Chondrocyte (in vitro differentiated cells): ENCODE measurements at places on chromosomes 11 and 22.

- no peak for DNase-seq
Observed at GRCh38 chr22:29733362-29734201, 13.8 kb downstream of the CABP7 start.

GRCh38 chr11:20444535-20444934 is 57.0 kb downstream of the PRMT3 start:
- no peak for DNase-seq

DNA sequence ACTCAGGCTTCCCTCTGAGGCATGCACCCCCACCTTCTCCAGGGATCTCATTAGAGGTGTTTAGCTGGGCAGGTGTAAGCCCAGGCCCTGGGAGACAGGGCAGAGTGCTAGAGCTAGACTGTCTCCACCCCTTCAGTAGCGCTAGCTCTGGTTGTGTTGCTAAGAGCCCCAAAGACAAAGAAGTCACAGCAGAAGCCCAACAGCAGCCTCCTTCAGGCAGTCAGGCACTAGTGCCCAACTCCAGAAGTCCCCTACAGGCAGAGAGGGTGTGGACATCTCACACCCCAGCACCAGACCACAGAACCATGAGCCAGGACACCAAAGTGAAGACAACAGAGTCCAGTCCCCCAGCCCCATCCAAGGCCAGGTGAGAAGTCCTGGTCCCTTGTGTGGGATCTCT is at the start of gene CNGA4:
Gene CNGA4 (plus strand): TSS at position 188 of the 400 bp plus-strand sequence. CDS start 118 bp downstream, at position 306.
- DNase-seq: no peak

- DNase-seq: no peak
Observed at GRCh38 chr11:110757066-110757465, 44.8 kb upstream of the ARHGAP20 start.

GRCh38 chr22:20904008-20904979 is 12.9 kb upstream of the CRKL start:
- DNase-seq: no peak

GRCh38 chr22:36790648-36791047 is 14.7 kb upstream of the IFT27 start:
- DNase-seq: no peak

DNA sequence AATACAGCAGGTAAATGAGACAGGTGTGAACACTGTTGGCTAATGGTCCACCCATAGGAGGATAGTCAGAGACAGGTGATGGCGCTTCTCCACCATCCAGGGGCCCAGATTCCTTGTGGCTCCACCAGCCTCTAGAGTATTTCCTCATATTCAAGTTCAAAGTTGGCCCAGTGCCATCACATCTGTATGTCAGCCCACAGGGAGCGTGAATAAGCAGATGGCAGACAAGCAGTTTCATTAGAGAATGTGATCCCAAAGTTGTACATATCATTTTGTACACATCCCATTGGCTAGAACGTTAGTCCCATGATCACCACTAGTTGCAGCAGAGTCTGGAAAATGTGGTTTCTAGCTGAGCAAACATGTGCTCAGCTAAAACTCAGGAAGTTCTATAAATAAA is 11.0 kb upstream of the CWF19L2 start:
- DNase-seq: no peak

DNA sequence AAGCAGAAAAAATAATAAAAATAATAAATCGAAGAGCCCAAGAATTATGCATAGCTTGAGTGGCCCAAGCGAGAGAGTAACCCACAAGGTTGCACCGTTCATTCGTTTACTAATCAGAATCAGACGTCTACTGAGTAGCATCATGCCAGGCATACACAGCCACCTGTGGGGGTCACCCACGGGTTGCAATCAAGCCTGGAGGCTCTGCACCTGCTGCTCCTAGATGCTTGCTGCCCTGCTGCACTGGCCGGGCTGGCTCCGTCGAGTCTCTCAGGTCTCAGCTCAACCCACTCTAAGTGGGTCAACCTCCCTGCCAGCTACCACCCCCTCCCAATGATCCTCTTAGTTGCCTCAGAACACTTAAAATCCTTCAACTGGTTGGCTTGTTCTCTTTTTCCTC is 2.0 kb upstream of the TESMIN start:
- DNase-seq: no peak

GRCh38 chr11:29985248-29985647 is 31.6 kb downstream of the KCNA4 start:
- no peak for DNase-seq
